Nephron progenitor cell (in vitro differentiated cells): ENCODE measurements at places on chromosomes 7 and 10.
A peak's percentile ranks its signal among the peaks of the same experiment; 100 is the strongest.

DNA sequence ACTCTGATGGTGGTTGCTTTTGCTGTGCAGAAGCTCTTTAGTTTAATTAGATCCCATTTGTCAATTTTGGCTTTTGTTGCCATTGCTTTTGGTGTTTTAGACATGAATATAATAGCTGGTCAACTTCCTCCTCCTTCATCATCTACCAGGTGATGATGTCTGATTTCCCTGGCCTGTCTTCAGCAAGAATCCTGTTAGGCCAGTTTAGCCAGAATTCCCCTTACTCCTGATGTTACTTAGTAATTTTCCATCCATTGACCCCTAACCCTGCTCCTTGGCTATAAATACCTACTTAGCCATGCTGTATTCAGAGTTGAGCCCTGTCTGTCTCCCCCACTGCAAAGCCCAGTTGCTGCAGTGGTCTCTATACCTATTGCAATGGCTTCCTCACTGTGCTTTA, 91.4 kb downstream of the ZNF777 start:
- DNase-seq, result no peak
- H3K4me1 ChIP-seq, result no peaks in the 10 kb centered on the region
- peaks cover 4% of the 10 kb centered on the region for H3K36me3 ChIP-seq
- peak overlapping the region; percentile 58 for H3K27ac ChIP-seq
- peaks cover 39% of the 10 kb centered on the region for H3K27me3 ChIP-seq
- H3K4me3 ChIP-seq, result no peak overlapping the region

DNA sequence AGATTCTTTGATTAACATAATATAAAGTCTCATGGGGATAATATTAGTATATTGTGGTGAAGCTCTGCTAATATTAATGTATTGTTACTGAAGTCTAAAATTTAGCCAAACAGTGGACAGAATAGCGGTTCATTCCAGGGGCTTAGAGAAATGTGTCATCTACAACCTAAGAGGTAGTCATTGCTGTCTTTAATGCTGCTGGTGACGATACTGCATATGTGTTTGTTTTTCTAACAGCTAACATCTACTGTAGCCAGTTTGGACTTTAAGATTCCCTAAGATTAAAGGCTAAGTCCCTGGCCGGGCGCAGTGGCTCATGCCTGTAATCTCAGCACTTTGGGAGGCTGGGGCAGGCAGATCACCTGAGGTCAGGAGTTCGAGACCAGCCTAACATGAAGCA, 102.0 kb upstream of the SAMD8 start:
- no peak overlapping the region for H3K4me3 ChIP-seq
- no peak for DNase-seq
- H3K27ac ChIP-seq, result no peak overlapping the region
- H3K27me3 ChIP-seq, result no peaks in the 10 kb centered on the region
- H3K4me1 ChIP-seq, result no peaks in the 10 kb centered on the region

GRCh38 chr7:28349637-28350036, 62.7 kb upstream of the CREB5 start:
- peaks cover 9% of the 10 kb centered on the region for H3K36me3 ChIP-seq
- H3K27ac ChIP-seq, result no peak overlapping the region
- no peak for DNase-seq
- H3K27me3 ChIP-seq, result peaks cover 16% of the 10 kb centered on the region
- H3K4me1 ChIP-seq, result peaks cover 13% of the 10 kb centered on the region

DNA sequence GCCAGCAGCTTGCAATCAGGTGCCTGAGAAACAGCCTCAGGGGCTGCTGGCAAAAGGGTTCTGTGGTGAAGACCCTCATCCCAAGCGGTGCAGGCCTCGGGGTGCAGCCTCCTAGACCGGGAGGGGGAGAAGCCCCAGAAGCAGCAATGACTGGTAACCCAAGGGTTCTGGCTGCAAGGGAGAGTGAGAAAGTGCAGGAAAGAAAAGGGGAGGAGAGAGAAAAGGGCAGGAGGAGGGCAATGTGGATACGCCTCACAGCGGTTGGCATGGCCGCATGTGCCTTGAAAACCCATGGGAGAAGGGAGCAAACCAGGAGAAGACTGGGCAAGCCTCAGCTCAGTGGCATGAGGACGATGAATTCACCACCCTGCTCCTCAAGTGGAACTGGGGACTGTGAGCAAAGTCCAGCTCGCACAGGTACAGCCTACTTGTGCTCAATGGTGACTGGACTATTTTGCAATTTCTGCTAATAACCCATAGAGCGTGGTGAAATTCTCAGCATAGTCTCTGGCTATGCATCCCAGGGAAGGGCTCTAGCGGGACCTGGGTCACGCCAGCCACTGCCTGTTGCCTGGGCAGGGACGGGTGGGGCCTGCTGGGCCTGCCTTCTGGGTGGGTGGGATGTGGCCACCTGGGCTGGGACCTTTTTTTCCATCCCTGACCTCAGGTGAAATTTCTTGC, 6.2 kb downstream of the CLRN3 start:
- H3K27me3 ChIP-seq, result peaks cover 34% of the 10 kb centered on the region
- no peak overlapping the region for H3K27ac ChIP-seq
- no peaks in the 10 kb centered on the region for H3K4me1 ChIP-seq
- no peak overlapping the region for H3K4me3 ChIP-seq
- H3K36me3 ChIP-seq, result no peaks in the 10 kb centered on the region
